ENCODE measurements at places on chromosomes 6 and 20.

- no peak for DNase-seq
These were observed 23.1 kb downstream of the LBP start for GRCh38 chr20:38369389-38369788.

GRCh38 chr6:159086033-159086618, 41.3 kb upstream of the TAGAP start:
- no peak for DNase-seq

DNA sequence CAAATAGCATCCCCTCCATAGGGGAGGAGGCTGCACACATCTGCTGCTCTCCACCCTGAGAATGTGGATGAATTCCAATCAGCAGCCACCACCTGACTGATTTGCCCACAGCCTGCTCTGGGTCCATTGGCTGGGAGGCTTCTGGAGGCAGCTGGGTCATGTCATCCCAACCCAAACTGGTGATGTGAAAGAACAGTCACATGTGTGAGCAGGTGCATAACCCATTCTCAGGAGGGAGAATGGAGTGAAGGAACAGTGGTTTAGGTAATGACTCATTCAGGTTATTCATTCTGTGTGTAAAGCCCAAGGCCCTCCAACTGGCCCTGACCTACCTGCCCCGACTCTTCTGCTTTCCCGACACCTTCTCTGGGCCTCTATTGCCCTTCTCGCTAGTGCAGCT, 90.9 kb upstream of the GCM1 start:
- DNase-seq, result no peak

GRCh38 chr6:116266803-116267202, 12.9 kb downstream of the TSPYL1 start:
- no peak for DNase-seq

DNA sequence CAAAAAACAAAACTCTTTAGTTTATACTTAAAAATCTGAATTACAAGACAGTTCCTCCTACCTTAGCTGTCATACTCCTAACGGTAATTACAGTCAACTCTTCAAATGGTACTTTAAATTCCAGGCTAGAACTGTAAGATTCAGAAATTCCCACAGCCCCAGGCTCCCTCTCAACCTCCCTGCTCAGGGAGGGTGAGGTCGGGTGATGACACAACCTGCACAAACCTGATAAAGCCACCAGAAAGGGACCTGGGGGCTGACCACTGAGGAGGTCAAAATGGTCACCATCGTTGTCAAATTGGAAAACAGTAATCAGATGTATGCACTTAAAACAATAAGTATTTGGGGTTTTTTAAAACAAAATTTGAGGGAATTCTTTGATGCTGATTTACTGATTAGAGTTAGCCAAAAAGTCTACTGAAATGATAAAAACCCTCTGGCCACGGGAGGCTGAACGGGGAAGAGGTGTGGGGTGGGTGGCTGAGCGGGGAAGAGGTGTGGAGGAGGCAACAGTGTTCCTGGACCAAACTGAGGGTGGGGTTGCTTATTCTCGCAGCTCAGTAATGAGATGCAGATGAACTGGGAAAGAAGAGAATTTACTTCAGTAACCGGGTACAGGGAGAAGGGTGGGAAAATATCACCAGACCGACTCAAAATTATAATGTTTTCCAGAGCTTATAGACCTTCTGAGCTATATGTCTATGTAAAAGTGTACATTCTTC, 52.4 kb downstream of the SLC22A1 start:
- DNase-seq, result no peak

DNA sequence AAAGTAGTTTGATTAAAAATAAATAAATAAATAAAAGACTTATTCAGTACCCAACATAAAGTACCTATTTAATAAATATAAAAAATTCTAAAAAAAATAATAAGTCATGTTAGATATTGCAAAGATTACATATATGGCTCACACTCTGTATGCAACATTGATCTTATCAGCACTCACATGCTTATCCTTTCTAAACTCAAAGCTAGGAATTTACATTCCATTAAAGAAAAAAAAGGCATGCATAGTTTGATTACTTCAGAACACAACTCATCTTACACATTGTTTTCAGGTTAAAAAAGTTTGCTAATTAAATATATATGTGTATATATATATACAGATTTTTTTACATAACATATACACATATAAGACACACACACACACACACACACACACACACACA, 96.4 kb downstream of the FILIP1 start:
- DNase-seq, result no peak

- no peak for DNase-seq
These were observed 109.8 kb upstream of the TMEM170B start for GRCh38 chr6:11427723-11428245.
